ENCODE measurements at places on chromosomes 5 and 9. TPM values are rescaled to one million over a fixed set of nuclear protein-coding genes. Genes with fewer than 3 reads are reported as not detected.

Gene ZNF658
- total RNA-seq, result 6.9 TPM

Gene ANKRD18A
- not detected for total RNA-seq

GRCh38 chr5:169970339-169970738 lies 10.0 kb downstream of the INSYN2B start:
- no peaks in the 10 kb centered on the region for H3K27me3 ChIP-seq
- no peaks in the 10 kb centered on the region for H3K36me3 ChIP-seq
- no peak for DNase-seq
- peaks cover 14% of the 10 kb centered on the region for H3K4me1 ChIP-seq

Gene CARTPT
- total RNA-seq, result not detected

DNA sequence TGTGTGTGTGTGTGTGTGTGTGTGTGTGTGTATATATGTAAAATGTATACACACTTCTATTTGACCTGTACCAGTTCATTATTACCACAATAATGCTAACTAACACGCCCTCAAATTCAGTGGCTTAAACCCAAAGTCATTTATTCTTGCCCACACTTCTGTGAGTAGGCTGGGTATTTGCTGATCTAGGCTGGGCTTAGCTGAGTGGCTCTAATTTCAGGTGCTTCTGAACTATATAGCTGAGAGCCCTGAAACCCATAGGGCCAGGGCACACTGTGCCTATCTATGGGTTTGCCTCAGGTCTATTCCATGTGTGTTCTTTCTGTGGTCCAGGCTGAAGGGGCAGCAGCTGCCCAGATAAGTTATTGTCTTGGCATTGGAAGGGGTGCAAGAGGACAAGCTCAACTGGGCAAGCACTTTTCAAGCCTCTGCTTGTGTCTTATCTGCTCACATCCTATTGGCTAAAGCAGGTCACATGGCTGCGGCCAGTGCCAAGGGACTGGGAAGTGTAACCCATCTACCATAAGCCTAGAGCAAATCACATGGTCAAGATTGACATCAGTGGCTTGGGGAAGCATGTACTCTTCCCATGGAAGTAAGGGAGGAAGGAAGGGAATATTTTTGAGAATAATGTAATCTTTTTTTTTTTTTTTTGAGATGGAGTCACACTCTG lies 139.9 kb downstream of the PALM2AKAP2 start:
- H3K4me1 ChIP-seq, result peaks cover 4% of the 10 kb centered on the region
- H3K4me3 ChIP-seq, result no peak overlapping the region
- H3K27ac ChIP-seq, result no peak overlapping the region
- no peaks in the 10 kb centered on the region for H3K36me3 ChIP-seq
- H3K27me3 ChIP-seq, result no peaks in the 10 kb centered on the region

Gene CCNJL
- total RNA-seq, result not detected

DNA sequence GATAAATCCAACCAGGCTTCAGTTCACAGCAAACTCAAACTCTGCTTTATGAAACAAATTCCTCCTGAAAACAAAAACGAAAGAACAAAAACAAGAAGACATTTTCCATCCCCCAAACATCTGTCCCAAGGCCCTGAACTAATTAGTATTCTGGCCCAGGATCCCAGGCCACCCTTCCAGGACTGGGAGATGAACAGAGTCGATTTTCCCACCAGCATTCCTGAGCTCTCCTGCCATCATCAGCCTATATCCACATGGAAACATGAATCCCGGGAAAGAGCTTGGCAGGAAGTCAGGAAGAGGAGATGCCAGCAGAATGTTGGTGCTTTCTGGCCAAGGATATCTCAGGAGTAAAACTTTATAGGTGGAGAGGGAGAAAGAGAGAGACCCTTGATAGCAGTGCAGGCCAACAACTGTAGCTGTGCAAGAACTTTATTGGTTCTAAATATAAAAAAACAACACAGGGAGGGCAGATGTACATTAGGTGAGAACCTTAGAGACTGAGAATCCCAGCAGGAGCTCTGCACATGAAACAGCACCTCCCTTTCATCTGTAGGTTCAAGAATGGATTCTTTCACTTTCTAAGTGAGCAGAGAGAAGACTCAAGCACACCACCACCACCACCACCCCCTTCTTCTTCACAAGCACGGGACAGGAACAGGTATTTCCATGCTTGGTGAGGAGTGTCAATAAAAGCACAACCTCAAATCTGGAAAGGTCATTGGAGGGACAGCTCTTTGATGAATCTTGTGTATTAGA lies 190.7 kb upstream of the TAS2R1 start:
- H3K4me3 ChIP-seq, result no peak overlapping the region
- no peak overlapping the region for H3K27ac ChIP-seq
- DNase-seq, result peak; percentile 5
- no peaks in the 10 kb centered on the region for H3K36me3 ChIP-seq

Gene NMUR2
- total RNA-seq, result not detected

DNA sequence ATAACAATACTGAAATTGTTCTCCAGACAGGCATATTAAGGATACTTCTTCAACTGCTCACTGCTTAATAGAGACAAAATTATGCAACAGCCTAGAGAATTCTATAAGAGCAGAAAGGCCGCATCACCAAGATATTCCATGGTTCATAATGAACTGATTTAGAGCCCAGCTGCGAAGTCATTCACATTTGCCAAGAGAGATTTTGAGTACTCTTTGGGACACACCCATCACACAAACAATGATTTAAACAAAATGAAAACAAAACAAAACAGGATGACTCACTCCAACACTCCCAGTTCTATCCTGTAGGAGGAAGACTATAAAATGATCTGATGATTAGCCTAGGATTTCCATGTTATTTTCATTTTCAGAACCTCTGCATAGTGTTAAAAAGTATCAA lies 145.7 kb upstream of the GNA14 start:
- no peaks in the 10 kb centered on the region for H3K4me1 ChIP-seq
- H3K4me3 ChIP-seq, result no peak overlapping the region
- H3K36me3 ChIP-seq, result no peaks in the 10 kb centered on the region

Gene TMEFF1
- 2.5 TPM for total RNA-seq

DNA sequence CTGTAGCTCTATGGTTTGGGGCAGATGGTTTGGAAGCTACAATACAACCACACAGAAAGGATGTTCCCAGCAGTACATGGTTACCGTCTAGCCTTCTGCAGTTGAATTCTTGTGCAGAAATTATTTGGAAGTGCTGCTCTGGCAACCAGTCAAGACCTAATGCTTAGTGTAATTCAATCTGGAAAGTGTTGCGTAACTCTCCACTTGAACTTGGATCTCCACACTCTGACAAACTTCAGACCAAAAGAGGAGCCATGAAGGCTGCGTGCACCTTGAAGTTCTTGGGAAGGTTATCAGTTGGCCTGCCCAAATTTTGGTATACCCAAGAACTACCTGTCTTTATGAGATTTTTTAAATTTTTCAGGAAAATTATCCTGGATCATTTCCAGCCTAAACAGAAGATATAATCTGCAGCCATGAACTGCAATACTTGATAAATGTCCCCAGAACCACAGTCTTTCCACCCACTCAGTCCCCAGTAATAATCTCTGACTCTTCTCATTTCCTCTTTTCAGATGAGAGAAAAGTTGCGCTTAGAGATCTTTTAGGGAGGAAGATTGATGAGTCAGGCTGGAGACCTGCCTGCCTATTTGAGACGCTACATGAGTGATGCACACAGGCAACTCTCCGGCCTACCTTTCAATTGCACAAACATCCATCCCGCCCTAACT lies 159.9 kb downstream of the FANCC start:
- no peak overlapping the region for H3K4me3 ChIP-seq
- peak; percentile 92 for DNase-seq
- H3K27ac ChIP-seq, result no peak overlapping the region
- peaks cover 9% of the 10 kb centered on the region for H3K4me1 ChIP-seq

Gene SLC23A1
- not detected for total RNA-seq

DNA sequence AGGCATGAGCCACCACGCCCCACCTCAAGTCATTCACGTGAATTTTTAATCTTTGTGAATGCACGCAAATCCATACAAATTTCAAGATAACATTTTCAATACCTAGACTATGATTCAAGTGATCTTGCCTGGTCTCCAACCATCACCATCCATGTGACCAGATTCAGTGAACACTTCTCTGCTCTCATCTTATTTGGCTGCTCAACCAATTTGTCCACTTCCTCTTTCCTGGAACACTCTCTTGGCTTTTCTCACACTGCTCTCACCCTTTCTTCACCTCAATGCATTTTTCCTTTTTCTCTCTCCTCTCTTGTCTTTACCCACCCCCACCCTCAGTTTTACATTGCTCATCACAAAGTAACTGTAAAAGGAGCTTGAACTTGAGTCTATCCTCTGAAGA lies 354.7 kb upstream of the KIF2A start:
- H3K36me3 ChIP-seq, result no peaks in the 10 kb centered on the region
- H3K27ac ChIP-seq, result no peak overlapping the region
- H3K4me3 ChIP-seq, result no peak overlapping the region
- H3K27me3 ChIP-seq, result no peaks in the 10 kb centered on the region
- DNase-seq, result no peak

DNA sequence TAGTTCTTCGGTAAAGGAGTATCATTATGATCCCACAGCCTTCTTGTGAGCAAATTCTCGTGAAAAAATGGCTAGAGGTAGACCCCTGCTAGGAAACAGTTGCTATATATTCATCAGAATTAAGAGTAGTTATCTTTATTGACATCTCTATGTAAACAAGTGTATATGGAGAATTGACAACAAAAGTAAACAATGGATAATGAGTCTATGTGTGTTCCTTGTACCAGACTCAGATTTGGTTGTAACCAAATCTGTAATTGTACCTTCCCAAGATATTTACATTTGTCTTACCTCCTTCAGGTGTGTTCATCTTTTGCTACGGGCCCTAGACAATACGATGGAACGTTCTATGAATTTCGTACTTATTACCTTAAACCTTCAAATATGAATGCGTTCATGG lies 2.1 kb downstream of the NIPSNAP3B start:
- H3K27ac ChIP-seq, result no peak overlapping the region
- no peaks in the 10 kb centered on the region for H3K4me1 ChIP-seq
- no peaks in the 10 kb centered on the region for H3K36me3 ChIP-seq

DNA sequence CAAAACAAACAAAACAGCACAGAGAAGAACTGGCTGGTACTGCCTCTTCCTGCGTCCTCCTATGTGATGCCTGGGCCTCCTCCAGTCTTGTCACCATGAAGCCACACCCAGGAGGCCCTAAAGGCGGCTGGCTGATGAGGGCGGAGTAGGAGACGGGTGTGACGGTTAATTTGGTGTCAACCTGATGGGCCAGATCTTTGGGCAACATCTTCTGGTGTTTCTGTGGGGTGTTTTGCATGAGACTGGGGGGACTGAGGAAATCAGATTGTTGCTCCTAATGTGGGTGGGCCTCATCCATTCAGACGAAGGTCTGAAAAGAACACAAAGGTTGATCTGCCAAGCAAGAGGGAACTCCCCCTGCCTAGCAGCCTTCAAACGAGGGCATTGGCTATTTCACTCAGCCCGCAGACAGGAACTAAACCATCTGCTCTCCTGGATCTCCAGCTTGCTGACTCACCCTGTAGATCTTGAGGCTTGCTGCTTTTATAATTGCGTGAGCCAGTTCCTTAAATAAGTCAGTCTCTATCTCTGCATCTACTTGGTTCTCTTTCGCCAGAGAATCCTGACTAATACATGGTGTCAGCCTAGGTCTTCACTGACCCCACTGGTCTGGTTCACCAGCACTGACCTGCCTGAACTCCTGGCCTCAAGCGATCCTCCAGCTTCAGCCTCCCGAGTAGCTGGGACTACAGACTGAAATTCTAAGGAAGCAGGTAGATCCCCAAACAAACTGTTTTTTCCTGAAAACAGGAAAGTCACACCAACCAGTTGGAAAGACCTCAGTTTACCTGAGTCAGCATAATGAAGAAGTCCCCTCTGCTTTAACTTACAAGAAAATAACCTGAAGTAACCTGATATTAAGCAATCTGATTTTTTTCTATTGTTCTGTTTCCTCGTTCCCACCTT lies 12.8 kb upstream of the ZFP62 start:
- no peak overlapping the region for H3K4me3 ChIP-seq
- no peak for DNase-seq
- no peaks in the 10 kb centered on the region for H3K4me1 ChIP-seq
- H3K36me3 ChIP-seq, result no peaks in the 10 kb centered on the region
- no peak overlapping the region for H3K27ac ChIP-seq
- no peaks in the 10 kb centered on the region for H3K27me3 ChIP-seq

DNA sequence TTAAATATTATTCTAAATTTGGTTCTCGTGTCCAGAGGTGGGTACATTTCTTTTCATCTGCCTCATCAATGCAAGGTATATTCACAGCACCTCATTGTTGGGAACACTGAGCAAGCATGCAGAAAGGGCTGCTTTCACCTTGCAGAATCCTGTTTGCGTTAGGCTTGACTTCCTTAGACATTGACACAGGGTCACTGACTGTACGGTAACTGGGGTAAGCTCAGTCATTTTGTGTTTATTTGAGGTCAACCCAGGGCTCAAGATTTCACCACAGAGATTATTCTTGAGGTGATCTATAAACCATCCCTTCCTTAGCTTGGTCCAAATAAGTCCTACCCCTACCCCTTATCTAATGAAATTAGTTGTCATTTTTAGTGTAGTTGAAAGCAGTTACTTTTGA lies 1.7 kb upstream of the PTPDC1 start:
- no peak for DNase-seq
- no peaks in the 10 kb centered on the region for H3K36me3 ChIP-seq
- no peaks in the 10 kb centered on the region for H3K27me3 ChIP-seq
- peaks cover 4% of the 10 kb centered on the region for H3K4me1 ChIP-seq
- no peak overlapping the region for H3K4me3 ChIP-seq
- H3K27ac ChIP-seq, result no peak overlapping the region

DNA sequence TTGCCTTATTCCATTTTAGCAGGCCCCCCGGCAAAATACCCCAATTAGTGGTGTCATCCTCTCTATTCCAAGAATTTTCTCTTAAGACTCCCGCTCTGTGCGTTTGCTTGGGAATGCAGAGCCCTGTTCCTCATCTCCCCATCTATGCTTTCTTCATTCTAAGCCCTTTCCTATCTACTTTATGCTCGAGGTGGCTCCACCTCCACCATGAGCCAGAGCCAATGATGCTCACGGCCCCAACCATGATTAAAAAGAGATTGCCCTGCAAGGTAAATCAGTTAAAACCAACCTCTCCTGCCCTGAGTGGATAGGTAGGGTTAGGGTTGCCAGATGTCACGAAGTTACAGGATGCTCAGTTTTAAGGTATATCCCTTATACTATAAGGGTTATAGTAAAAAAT lies 677 bp upstream of the TXNDC15 start:
- no peaks in the 10 kb centered on the region for H3K4me1 ChIP-seq
- DNase-seq, result no peak
- H3K27ac ChIP-seq, result peak overlapping the region; percentile 96
- no peak overlapping the region for H3K4me3 ChIP-seq

DNA sequence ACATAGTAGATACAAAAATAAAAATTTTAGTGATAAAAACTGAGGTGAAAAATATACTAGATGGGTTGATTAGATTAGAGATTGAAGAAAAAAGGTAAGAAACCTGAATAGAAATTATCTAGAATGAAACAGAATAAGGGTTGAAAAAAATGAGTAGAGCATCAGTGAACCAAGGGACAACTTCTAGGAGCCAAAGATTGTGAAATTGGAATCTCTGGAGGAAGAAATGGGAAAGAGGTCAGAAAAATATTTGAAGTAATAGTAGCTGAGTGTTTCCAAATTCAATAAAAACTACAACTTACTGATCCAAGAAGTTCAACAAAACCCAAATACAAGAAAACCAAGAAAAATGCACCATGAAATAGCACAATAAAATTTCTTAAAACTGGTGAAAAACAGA lies 116.6 kb upstream of the STARD4 start:
- H3K27me3 ChIP-seq, result no peaks in the 10 kb centered on the region
- no peaks in the 10 kb centered on the region for H3K36me3 ChIP-seq
- no peak overlapping the region for H3K27ac ChIP-seq
- H3K4me1 ChIP-seq, result no peaks in the 10 kb centered on the region

GRCh38 chr5:12837592-12837991 lies 933.3 kb upstream of the CTNND2 start:
- H3K27me3 ChIP-seq, result no peaks in the 10 kb centered on the region
- no peak overlapping the region for H3K4me3 ChIP-seq
- DNase-seq, result no peak
- no peaks in the 10 kb centered on the region for H3K36me3 ChIP-seq
- no peaks in the 10 kb centered on the region for H3K4me1 ChIP-seq

All from fibroblast of lung (primary cell).